ENCODE measurements at places on chromosomes 7 and 10.

GRCh38 chr10:86500846-86501245 is 20.7 kb downstream of the WAPL start:
- DNase-seq, result no peak

GRCh38 chr7:38282081-38282480 is 8.6 kb upstream of the TARP start:
- DNase-seq, result no peak

GRCh38 chr10:62779487-62780248 is 24.9 kb upstream of the ADO start:
- no peak for DNase-seq

DNA sequence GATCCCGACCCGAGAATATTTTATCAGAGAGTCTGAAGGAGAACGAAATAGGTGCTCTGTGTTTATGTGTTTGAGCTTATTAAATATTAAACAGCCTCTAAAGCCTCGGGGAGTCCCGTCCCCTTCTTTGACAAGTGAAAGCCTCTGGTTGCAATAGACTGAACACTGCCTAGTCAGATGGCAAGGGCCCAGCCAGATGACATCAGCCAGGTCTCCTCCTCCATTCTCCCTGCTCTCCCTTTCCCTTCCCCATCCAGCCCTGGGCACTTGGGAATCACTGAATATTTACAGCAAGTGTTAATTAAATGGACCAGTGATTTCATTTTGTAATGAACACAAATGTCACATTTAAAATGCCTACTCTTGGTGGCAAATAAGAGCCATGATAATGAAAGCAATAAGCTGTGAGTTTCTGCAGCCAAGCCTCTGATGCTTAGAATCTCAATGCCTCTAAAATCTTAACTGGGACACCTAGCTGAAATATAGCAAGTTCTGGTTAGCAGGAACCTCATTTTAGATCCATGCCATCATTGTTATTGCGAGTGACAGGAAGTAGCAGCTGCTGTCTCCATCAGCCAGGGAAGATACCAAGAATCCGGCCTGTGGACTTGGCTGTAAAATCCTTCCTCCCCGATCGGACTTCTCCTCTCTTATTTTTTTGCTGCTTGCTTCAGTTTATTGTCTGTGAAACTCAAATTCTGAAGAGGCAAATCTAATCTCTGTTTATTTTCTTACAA is 202.1 kb downstream of the PRPF18 start:
- no peak for DNase-seq

GRCh38 chr10:29496341-29497162 is 138.2 kb downstream of the SVIL start:
- peak; percentile 77 for DNase-seq

GRCh38 chr10:36119455-36119854 is 477.4 kb upstream of the FZD8 start:
- no peak for DNase-seq

DNA sequence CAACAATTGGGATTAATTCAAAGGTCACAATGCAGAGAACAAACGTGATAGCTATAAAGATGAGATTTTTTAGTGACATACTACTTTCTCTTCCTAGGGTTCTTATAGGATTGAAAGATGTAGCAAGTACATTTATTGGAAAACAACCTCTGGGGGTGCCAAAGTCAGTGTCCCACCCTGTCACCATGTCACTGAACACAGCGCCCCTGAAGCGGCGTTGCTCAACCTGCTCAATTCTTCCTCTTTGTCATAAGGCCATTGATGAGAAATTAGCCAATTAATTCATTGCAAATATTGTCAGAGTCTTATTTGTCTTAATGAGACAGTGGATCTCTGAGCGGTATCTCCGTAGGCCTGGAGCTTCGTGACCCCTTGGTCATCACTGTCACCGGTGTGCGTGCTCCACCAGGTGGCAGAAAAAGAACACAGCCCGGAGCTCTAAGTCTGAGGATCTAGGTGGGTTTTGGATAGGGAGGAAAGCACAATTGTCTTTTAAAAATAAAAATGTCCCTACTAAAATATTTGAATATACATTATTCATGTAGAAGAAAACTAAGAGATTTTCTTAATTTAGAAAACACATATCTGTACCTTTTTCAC is 362.6 kb downstream of the PAXIP1 start:
- DNase-seq, result no peak

GRCh38 chr10:120980279-120981255 is 129.4 kb downstream of the WDR11 start:
- DNase-seq, result peak; percentile 23

DNA sequence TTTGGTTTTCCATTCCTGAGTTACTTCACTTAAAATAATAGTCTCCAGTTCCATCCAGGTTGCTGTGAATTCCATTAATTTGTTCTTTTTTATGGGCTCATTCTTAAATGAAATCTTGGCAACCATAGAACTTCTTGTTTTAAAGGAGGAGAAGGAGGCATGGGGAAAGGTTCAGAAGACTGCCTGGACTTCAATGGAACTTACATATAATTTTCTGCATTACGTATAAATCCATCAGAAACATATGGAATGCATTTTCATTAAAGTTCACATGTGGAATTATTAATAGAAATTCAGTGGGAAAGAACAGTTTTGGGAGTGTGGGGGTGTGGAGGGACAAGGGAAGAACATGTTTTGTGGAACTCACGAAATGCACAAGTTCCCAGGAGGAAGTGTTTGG is 176.6 kb upstream of the PRKCQ start:
- DNase-seq, result no peak

- peak; percentile 66 for DNase-seq
These were observed 1.8 kb downstream of the PSMG3 start for GRCh38 chr7:1567896-1568510.

DNA sequence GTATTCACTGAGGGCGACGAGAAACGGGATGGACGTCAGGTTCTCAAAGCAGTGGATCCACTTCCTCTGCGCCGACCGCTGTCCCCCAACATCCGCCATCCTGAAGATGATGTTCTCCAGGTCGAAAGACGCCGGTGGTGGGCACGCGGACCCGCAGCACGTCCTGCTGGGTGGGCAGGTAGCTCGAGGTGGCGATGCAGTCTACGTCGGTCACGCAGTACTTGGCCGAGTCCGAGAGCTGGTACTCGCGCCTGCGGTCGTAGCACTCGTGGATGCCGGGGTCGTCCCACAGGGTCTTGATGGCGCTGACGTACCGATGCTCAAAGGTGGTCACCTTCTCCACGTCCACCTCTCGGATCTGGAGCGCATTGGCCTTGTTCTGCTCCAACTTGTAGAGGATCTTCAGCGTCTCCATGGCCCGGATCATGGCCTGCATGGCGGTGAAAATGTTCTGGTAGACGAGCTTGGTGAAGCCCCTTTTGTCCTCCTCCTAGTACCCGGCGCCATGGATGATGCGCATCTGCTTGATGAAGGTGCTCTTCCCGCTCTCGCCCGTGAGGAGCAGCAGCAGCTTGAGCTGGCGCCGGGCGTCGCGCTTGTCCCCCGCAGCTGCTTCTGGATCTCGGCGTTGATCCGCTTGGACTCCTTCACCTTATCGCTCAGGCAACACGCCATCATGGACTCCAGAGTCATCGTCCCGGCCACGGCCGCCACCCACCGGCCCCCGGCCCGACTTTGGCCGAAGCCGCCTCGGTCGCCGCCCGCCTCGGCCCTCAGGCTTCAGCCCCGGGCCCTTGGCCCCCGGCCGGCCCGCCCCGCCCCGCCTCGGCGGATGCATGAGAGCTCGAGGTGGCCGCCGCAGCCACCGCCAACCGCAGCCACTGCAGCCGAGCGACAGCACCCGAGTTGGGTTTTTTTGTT is 122.9 kb upstream of the KCTD7 start:
- no peak for DNase-seq

GRCh38 chr7:29408841-29409243 is 154.8 kb upstream of the PRR15 start:
- peak; percentile 77 for DNase-seq

DNA sequence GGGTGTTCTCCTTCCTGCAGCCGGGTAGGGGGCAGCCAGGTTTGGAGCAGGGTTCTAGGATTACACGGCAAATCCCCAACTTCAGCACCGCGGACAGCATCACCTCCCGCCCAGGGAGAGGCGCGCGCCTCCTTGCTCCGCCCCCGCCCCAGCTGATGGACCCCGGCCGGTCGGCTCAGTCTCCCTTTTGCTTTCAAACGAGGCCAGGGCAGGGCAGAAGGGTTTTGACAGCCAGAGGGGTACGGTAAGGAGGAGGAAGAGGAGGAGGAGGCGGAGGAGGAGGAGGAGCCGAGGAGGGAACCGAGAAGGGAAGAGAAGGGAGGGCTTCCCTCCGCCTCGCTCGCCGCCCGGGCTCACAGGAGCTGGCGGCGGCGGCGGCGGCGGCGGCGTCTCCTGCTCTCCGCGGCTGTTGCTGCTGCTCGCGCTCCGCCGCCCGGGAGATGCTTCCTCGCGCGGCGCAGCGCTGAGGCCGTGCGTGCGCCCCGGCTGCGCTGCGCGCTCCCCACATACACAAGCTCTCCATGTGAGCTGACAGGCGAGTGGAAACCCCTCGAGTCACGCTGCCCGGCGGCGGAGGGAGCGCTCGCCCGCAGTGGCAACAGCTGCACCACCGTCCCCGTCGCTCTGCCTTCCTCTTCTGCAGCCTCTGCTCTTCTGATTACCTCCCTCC is 615 bp upstream of the CNTNAP2 start:
- DNase-seq, result peak; percentile 92

GRCh38 chr7:85407391-85407790 is 220.5 kb upstream of the SEMA3D start:
- no peak for DNase-seq

- DNase-seq, result no peak
These were observed 191.6 kb downstream of the BICC1 start for GRCh38 chr10:58704226-58704625.
